ENCODE measurements at places on chromosomes 6 and 20. TPM values are rescaled to one million over a fixed set of nuclear protein-coding genes. Genes with fewer than 3 reads are reported as not detected.

Gene GCNT2
- 57.8 TPM for total RNA-seq

Gene NOTCH4
- 13.3 TPM for total RNA-seq

Gene CPNE5
- 5.0 TPM for total RNA-seq

Gene DEFB124
- not detected for total RNA-seq

Gene LIN28B
- total RNA-seq: not detected

Gene CDH4
- total RNA-seq: under 0.01 TPM

Gene C20orf204
- total RNA-seq: 6.3 TPM

DNA sequence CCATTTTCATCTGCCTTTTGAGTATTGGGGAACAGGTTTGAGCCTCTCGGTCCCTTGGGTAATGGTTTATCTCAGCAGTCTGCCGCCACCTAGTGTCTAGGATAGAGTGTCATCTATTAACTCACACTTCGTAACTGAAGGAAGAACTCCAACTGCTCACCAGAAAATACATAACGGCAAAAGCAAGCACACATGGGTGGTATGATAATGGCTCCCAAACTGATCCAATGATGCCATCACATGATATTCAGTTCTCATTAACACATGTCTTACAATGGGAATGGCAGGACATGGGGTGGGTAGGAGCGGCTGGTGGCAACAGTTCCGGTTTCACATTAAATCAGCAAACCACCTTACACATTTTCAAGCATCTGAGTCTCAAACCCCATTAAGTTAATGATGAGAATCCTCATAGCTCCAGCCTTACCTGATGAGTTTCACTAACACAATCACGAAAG lies 110.7 kb upstream of the PHACTR1 start:
- DNase-seq: peak; percentile 84

DNA sequence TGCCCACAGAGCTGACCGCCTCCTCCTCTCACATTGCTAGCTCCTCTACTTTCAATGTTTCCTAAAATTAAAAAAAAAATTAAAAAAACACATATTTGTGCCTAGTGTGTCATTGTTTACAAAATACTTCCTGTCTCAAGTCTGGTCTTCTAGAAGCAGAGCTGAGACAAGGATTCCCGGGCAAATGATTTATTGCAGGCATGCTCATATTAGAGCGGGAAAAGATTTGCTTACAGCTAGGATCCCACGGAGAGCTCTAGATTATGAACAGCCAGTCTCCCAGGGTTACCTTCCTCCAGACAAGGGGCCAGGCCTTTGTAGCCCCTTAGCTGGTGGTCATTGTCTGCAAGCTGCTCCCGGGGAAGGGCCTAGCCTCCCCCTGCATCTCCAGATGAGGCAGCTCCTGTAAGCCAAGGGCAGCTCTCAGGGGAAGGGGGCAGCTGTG lies 9.4 kb downstream of the PACSIN1 start:
- DNase-seq: no peak

- DNase-seq: no peak
These were observed 155.0 kb downstream of the RALGAPA2 start for GRCh38 chr20:20557406-20557805.

DNA sequence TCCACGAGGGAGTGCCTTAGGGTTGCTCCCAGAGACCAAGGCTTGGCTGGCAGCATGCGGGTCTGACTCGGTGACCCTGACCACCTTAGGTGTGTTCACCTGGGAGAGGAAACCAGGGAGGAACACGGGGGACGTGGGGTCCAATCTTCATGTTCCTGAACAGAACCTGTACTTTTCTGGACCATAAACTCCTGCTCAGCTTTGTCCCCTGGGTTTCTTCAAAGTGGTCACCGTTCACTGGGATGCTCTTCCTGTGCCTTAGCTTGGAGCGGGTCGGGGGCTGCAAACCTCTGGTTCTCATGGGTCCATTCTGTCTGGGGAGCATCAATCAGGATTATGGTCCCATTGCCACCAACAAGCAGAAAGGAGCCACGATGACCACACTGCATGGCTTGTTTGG lies 333.5 kb downstream of the QKI start:
- no peak for DNase-seq

GRCh38 chr6:111428811-111429210 lies 54.2 kb downstream of the REV3L start:
- DNase-seq: no peak

DNA sequence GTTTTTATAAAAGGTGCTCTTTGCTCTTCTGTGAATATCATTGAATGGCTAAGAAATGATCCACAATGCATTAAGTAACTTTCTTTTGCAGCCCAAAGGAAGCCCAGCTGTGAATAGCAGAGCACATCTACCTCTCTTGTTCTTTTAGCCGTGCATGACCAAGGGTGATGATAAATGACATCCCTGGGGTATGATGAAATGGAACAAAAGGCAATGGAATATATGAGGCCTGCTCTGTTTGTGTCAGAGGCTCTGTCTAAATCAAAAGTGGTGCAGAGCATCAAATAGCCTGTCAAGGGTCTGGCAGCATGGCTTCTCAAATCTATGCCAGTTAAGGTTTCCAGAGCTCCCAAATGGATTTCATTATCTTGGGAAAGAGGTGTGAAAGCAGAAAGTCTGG lies 362.6 kb upstream of the RNF217 start:
- no peak for DNase-seq

GRCh38 chr20:45465491-45466266 lies 3.9 kb upstream of the WFDC2 start:
- no peak for DNase-seq

DNA sequence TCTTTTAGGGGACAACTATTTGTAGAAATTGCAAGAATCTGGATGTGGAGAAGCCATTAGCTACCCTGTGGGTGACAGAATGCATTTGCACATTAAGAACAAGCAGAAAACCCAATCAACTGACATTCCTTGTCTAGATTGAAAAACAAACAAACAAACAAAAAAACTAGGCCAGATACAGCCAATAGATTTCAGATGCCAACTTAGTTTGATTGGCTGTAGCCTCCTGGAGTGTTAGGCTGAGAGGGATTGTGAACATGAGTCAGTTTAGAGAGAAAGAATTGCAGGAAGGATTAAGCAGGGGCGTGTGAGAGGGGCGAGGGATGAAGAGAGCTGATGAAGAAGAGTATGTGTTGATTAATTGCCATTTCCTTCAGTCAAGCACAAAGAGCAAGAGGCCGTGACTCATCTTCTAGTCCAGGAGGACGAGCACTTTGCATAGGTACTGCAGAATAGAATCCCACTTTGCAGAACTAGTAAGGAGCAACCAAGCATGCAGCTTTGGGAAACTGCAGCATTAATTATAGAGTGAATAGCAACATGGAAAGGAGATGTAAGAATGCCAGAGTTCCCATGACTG lies 188.0 kb upstream of the RAB32 start:
- DNase-seq: peak; percentile 68

GRCh38 chr6:11601776-11602605 lies 64.4 kb downstream of the TMEM170B start:
- DNase-seq: no peak

- DNase-seq: no peak
These were observed 172.8 kb upstream of the SNX9 start for GRCh38 chr6:157650261-157650640.

GRCh38 chr6:14583826-14584225 lies 466.3 kb downstream of the CD83 start:
- DNase-seq: no peak

DNA sequence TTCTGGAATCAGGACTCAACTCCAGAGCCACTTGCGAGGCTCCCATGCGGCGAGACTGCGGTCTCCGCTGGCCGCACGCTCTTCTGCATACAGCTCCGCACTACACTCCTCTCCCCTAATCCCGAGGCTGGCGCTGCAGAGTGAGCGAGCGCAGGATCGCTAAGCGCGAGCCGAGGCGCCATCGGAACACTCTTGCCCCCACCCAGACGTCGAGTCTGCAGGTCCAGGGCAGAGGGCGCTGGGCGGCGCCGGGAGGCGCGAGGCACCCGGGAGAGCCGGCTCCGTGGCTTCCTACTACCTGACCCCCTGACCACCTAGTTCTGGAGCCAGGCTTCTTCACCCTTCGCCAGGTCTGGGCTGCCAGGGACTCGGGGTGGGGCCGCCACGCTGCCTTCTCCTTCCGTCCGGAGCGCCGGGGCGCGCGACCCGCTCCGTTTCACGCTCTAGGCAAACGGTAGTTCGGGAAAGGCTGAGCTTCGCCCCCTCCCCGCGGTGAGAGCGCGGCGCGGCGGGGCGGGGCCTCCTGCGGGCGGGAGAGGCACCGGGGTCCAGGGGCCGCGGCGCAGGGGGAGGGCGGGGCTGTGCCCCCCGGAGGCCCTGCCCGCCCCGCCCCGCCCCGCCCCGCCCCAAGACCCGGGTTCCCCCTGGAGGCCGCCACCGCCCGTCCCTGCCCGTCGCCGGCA lies 5.4 kb upstream of the TUBB2A start:
- no peak for DNase-seq

DNA sequence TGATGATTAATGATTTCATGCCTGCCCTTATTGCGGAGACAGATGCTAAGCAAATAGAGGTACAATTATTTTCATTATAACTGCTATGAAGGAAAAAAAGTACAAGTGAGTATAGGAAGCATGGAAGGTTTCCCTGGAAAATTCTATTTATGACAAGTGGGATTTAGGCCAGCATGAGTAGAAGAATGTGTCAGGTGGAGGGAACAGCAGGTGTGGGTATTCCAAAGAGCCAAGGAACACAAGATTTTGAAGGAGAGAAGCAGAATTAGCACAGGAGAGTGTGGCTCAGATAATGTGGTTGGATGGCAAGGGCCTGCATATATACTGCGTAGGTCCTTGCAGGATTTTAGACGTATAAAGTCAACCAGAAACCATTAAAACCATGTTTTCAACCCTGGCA lies 11.4 kb downstream of the PLCB1 start:
- no peak for DNase-seq

GRCh38 chr6:11218538-11219399 lies 13.7 kb downstream of the NEDD9 start:
- peak; percentile 98 for DNase-seq

DNA sequence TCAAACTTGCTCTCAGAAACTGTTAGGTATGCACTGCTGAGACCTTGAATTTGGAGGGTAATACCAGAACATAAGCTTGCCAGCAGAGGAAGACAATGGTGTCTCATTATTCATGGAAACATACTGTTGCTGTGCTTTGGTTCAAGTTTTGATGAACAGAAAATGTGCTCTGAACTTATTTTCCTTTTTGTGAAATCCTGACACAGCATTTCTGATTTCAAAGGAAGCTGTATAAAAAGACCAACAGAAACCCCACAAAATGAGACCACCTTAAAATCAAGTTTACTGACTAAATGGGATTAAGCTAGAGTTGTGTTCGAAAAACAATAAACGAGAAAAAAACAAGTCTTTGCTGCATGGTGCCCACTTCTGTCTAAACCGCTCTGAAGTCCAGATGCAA lies 70.3 kb downstream of the PRDM1 start:
- no peak for DNase-seq

DNA sequence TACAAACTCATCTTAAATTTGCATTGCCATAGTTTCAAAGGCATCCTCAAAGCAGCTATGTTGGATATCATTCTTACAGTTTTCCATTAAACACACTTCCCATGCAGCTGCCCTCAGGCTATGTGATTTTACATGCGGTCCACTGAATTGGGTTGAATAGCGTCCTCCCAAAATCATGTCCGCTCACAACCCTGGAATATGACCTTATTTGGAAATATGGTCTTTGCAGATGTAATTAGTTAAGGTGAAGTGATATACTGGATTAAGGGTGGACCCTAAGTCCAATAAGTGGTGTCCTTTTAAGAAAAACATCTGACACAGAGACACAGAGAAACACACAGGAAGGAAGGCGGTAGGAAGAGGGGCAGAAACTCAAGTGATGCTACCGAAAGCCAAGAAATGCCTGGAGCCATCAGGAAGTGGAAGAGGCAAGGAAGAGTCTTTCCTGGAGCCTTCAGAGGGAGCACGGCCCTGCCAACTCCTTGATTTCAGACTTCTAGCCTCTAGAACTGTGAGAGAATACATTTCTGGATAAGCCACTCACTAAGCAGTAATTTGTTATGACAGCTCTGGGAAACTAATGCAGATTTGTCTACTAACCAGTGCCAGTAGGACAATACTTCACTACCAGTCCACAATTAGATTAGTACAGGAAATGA lies 42.7 kb upstream of the NHSL1 start:
- peak; percentile 33 for DNase-seq

GRCh38 chr6:6711832-6712448 lies 123.4 kb downstream of the LY86 start:
- no peak for DNase-seq

- DNase-seq: no peak
These were observed 49.4 kb downstream of the TRMT6 start for GRCh38 chr20:5900908-5901307.

DNA sequence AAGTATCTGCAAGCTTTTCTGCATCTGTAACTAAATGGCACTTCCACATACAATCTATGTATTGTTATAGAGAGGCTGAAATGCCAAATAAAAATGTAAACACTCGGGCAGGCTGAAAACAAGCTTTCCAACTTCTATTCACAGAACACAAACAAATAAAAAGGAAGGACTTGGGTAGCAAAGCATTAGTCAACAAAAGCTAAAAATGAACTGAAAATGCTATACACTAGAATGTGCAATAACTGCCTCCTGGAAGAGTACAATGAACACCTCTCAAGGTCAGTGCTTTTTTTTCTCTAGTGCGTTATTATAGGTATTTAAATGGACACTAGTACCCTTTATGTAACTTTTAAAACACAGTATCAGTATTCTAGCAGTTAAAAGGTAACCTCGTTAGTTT lies 31.4 kb downstream of the STK38 start:
- DNase-seq: no peak

- DNase-seq: no peak
These were observed 159.8 kb upstream of the ARID1B start for GRCh38 chr6:156617376-156617775.

Measured in dermis microvascular lymphatic vessel endothelial cell (primary cell).